ENCODE measurements at places on chromosomes 13 and 19. TPM values are rescaled to one million over a fixed set of nuclear protein-coding genes. Genes with fewer than 3 reads are reported as not detected.
A peak's percentile ranks its signal among the peaks of the same experiment; 100 is the strongest.

GRCh38 chr13:26225896-26226617 lies 3.9 kb upstream of the RNF6 start:
- DNase-seq = no peak
- no peak overlapping the region for H3K27ac ChIP-seq
- no peaks in the 10 kb centered on the region for H3K4me1 ChIP-seq
- no peaks in the 10 kb centered on the region for H3K36me3 ChIP-seq

GRCh38 chr19:38949580-38950367 lies 19.0 kb downstream of the MRPS12 start:
- H3K4me3 ChIP-seq = no peak overlapping the region
- H3K36me3 ChIP-seq = peaks cover 67% of the 10 kb centered on the region
- peaks cover 11% of the 10 kb centered on the region for H3K4me1 ChIP-seq
- peak; percentile 90 for DNase-seq
- H3K27me3 ChIP-seq = no peaks in the 10 kb centered on the region
- H3K27ac ChIP-seq = no peak overlapping the region

DNA sequence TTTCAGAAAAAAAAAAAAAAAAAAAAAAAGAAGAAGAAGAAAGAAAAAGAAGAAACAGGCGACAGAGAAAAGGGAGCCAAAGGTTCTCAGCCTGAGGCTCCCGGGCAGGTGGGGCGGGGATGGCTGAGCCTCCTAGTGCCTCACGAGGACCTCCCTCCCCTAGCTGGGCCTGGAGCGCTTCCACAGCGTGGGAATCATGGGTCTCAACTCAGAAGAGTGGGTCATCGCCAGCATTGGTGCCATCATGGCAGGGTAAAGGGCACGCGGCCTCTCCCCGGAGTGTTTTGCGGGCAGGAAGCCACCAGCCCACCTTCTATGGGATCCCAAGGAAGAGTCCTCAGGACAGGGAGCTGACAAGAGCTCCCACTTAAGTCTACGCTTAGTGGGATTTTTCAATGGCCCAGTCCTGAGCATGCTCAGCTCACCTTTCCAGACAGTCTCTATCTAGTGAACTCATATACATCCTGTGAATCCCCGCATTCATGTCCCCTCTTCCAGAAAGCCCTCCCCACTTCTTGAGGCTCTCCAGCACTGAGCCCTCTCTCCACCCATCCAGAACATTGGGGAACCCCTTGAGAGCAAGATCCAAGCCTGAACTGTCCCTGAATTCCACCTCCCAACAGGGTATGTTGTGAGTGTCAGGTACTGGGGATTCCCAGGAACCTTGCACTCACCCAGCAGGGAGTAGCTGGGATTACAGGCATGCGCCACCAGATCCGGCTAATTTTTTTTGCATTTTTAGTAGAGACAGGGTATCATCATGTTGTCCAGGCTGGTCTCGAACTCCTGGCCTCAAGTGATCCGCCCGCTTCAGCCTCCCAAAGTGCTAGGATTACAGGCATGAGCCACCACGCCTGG lies 69.6 kb downstream of the ACSBG2 start:
- no peaks in the 10 kb centered on the region for H3K36me3 ChIP-seq
- H3K27me3 ChIP-seq = no peaks in the 10 kb centered on the region
- no peak overlapping the region for H3K27ac ChIP-seq
- H3K4me3 ChIP-seq = no peak overlapping the region
- DNase-seq = no peak
- H3K4me1 ChIP-seq = no peaks in the 10 kb centered on the region

SRRM5 gene
- 0.27 TPM for polyA plus RNA-seq

ZNF850 gene
- 0.45 TPM for polyA plus RNA-seq
